ENCODE measurements at places on chromosomes 11 and 22.

DNA sequence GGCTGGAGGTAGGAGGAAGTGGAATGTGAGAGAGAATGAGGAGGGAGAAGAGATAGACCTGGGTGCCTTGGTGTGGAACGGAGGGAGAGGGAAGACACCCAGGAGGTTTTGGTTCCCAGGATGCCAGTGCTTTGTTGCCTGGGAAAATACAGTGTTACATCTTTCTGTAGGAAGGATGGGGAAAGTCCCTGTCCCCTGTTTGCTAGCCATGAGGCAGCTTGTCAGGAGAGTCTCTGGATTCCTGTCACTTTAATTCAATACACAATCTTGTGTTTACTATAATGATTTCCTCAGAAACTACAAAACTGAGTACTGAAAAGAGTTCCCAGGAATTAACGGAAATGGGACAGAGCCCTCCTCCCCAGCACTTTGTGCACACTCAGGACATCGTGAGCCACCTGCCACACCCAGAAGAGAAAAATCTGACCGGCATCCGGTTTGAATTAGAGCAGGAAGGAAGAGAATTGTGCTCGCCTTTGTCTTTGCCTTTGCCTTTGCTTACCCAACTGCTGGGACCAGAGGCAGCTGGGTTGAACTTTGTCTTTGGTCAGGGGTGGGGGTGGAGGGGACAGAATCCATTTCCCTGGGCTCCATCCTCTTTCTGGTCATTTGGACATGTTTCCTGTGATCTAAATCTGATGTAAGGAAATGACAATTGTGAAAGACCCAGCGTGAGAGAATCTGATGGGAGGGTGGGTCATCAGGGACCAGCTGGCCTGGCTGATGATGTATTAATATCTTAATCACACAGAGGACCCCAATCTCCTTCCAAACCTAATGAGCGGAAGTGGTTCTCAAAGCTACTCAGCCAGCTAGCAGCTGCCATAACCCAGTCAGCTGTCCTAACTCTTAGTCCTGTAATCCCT is 1.3 kb upstream of the LIMK2 start:
- DNase-seq = no peak

DNA sequence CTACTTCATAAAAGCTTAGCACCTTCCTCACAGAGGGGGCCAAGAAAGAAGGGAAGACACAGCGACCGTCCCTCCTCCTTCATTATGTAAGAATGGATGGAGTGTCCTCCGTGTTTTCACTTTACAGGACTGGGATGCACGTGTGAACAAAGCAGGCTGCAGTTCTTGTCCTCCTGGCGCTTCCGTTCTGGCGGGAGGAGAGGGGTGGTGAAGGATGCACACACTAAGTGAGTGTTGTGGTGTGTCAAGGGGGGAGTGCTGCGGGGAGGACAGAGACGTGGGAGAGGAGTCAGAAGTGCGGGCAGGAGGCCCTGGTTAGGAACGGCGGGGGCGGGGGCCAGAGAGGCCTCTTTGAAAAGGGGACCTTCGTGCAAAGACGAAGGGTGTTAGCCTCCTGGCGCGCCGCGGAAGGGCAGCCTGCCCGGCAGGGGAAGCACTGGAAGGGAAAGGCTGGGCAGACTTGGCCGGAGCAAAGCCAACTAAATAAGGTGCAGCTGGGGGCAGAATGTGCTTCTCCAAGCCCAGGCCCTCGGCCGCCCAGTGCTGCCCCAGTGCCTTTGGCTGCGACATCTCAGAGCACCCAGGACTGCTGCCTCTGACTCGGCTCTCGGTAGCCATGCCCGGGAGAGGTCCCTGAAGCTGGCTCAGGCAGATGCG is 27.0 kb upstream of the IGSF9B start:
- DNase-seq = no peak

DNA sequence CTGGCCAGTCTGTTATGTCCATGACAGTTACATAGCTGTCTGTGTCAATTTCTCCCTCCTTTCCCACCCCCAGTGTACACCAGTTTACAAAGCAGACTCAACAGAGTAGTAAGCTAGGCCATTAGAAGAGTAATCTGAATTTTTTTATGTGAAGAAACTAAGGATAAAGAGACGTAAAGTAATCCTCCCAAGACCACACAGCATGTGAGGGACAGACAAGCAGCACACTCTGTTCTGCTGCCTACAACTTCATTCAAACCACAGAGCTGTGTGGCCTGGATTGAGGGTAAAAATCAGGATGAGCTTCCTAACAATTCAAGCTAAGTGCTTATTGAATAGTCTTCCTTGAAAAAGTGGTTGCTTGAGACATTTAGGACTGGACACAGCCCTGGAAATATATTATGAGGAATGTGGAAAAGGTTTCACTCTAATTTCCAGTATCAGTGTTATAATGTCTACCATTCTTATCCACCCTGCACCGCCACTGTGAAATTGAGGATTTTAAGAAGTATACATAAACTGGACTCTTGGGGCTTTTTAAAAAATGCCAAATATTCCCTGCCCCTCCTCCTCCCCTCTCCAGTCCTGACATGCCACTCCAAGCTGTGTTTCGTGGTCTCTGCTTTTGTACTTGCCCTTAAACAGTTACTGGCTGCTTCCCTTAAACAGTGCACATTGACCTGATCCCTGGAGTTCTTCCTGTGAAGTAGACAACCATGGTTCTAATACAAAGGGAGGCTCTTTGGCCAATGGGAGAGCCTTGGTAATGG is 40.9 kb downstream of the EXT2 start:
- no peak for DNase-seq

GRCh38 chr11:62889126-62889483 is 8.4 kb downstream of the SLC3A2 start:
- no peak for DNase-seq

GRCh38 chr11:78200553-78200952 is 11.8 kb downstream of the USP35 start:
- DNase-seq = no peak

DNA sequence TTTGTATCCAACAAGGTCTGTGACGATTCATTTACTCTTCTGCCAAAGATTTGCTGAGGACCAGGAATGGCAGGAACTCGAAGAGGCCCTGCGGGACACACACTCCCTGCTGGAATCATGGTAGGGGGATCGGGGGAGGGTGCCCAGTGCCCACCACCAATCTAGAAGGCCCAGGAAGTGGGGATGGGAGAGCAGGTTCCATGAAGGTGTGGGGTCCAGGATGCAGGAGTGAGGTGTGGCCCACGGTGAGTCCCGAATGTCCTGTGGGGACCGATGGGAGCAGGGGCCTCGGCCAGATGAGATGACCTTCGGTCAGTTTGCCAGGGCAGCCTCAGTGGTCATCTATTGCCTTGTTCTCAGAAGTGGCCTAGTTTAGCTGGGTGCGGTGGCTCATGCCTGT is 492.7 kb downstream of the BRD1 start:
- no peak for DNase-seq

DNA sequence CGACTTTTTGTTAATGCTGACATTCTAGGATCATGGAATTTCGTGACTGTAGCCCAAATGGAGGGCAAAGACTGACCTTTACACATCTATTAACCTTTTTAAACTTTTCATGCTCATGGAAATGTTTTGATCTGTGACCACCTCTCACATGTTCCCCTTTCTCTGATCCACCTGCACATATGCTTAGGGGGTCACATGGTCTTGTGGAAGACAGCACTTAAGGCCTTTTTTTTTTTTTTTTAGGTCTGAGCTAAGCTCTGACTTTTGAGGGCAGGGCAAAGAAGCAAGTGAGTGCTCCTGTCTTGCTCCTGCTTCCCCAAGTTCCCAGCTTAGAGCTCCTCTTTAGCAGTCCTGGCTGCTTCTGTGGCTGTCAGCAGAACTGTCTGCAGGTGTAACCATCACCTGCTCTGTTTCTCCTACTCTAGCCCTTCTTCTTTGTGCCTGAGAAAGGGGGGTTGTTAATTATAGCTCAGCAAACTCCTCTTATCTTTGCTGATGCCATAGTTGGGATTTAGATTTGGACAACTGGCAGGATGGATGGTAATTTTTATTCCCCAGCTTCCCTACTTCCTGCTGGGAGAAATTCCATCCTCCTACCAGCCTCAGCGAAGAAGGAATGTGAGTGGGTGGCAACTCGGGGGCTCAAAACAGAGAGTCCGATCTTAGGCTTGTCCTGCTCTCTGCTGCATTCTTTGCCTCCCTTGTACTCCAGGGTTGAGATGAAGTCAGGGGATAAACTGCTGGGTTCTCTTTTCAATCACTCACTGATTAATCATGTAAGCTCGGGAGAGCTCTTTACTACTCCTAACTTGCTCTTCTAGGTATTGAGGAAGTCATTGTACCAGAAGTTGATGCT is 64.4 kb downstream of the GRAMD1B start:
- no peak for DNase-seq

- no peak for DNase-seq
Observed at GRCh38 chr11:1861435-1862411, 8.8 kb downstream of the LSP1 start.

- no peak for DNase-seq
Observed at GRCh38 chr11:70368961-70369360, 29.4 kb upstream of the CTTN start.

GRCh38 chr11:81000334-81000733 is 1559.5 kb upstream of the TENM4 start:
- DNase-seq = no peak

DNA sequence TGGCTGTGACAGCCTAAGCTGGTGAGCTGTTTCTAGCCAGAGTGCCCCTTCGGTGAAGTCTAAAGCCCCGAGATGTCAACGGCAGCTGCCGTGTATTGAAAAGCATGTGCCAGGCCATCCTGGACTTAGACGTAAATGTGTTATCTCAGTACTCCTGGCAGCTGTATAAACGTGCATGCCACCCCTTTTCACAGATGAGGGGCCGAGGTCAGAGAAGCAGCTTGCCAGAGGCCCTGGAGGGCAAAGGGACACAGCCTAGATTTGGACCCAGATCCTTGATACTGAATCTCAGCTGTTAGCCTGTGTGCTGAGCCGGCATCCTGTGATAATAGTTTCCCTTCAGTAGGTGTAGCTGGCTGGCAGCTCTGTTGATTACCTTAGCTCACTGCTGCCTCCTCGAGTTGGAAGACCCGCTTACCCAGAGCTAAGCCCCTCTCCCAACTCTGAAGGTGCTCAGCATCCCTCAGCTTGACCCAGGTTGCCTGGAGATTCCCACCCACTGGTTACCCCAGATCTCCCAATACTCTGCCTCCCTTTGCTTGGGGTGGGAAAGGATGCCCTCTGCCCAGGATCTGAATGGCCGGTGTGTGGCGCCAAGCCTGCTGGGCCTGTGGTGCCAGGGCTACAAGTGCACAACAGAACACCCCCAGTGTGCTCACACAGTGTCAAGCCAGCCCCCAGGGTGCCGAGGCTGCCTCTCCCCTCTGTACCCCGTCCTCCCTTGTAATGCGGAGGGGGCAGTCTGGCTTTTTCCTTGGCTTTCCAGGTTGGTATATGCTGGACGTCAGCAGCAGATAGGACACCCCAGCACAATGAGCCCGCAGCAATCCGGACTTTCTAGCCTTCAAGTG is 59.8 kb upstream of the WNT7B start:
- DNase-seq = no peak

DNA sequence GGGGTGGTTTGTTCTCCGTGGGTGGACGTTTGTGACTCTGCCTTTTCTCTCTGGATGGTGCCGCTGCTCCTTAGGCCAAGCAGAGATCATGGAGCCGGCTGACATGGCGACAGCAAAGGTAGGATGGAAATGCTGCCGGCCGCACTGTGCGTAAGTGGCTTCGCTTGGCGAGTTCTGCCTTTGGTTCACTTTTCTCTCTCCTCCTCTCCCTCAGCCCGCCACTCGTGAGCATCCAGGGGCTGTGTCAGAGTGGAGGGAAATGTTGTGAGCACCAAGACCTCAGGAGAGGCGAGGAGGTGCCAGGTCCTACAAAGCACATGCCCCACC is 80.5 kb downstream of the GRAMD1B start:
- DNase-seq = no peak

DNA sequence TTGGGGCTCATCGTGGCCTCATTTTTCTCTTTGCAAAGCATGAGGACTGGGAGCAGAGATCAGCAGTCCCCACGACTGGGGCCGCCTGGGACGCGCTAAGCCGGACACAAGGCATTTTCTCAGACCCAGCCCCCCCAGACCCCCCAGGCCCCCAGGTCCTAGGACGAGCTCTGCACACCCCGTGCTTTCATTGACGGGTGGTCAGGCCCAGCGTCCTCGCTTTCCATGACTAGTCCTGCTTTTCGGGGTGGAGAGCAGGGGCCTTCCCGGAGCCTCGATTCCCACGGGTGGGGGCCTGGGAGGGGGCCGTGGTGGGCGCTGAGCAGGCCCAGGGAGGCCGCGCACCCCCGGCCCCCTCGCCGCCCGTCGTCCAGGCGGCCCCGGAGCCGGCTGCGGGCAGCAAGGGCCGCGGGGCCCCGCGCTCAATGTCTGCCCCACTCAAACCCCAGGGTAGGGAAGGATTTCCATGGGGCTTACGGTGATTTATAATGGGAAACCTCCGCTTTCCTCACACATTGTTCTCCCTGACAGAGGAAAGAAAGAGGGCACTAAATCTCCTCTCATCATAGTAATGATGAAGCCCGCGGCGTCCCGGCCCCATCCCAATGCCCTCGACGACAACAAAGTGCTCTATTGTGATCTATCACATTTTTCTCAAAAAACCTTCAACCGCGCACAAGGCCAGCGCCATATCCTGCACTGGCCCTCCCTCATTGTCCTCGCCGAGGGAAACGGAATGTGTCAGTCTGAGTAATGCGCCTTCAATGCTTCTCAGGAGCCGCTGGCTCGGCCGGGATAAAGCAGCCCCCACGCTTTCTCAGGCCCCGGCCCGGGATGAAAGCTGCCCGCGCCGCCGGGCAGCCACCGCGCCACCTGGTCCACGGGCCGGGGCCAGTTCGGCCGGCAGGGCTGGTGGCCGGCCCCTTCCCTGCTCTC is 10.4 kb upstream of the LINC01488 start:
- no peak for DNase-seq

- no peak for DNase-seq
Observed at GRCh38 chr22:46336119-46337078, 885 bp downstream of the TRMU start.

- peak; percentile 84 for DNase-seq
Observed at GRCh38 chr11:2305140-2305778, 3.4 kb downstream of the TSPAN32 start.

GRCh38 chr22:45212306-45212709 is 28.4 kb downstream of the KIAA0930 start:
- DNase-seq = no peak

DNA sequence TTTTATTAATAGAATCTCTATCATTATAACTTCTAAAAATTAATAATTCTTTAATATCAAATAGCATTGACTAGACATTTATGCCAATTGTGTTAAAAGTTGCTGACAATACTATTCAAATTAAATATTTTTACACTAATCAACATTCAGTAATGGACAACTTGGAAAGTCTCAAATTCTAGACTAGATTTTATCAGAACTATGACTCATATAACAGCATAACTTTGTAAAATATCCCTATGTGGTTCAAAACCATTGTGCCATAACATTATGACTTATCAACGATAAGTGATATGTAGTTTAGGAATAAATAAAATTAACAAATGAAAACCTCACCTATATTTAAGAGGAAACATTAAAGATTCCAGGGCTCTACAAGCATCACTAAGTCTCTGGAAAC is 291.8 kb downstream of the SBF2 start:
- no peak for DNase-seq

Measured in stimulated activated CD8-positive, alpha-beta memory T cell treated with anti-CD3 and anti-CD28 coated beads, Interleukin-2, amount 100 ng/mL, for 48 hours (primary cell).